ENCODE measurements at places on chromosomes 13 and 19. TPM values are rescaled to one million over a fixed set of nuclear protein-coding genes. Genes with fewer than 3 reads are reported as not detected.

The SLC35E1 gene
- 22.8 TPM for total RNA-seq

The ZNF728 gene
- 0.41 TPM for total RNA-seq

The FGF21 gene
- not detected for total RNA-seq

The SIGLECL1 gene
- total RNA-seq = not detected

The ZNF554 gene
- 18.3 TPM for total RNA-seq
